Right cardiac atrium (tissue), 5 donors: ENCODE measurements at places on chromosomes 11 and 22. TPM values are rescaled to one million over a fixed set of nuclear protein-coding genes. Genes with fewer than 3 reads are reported as not detected.

- no peak for DNase-seq
Observed at GRCh38 chr11:101442936-101443521, 140.8 kb downstream of the TRPC6 start.

- no peak for DNase-seq
Observed at GRCh38 chr22:47373648-47374272, 611.3 kb downstream of the TBC1D22A start.

DNA sequence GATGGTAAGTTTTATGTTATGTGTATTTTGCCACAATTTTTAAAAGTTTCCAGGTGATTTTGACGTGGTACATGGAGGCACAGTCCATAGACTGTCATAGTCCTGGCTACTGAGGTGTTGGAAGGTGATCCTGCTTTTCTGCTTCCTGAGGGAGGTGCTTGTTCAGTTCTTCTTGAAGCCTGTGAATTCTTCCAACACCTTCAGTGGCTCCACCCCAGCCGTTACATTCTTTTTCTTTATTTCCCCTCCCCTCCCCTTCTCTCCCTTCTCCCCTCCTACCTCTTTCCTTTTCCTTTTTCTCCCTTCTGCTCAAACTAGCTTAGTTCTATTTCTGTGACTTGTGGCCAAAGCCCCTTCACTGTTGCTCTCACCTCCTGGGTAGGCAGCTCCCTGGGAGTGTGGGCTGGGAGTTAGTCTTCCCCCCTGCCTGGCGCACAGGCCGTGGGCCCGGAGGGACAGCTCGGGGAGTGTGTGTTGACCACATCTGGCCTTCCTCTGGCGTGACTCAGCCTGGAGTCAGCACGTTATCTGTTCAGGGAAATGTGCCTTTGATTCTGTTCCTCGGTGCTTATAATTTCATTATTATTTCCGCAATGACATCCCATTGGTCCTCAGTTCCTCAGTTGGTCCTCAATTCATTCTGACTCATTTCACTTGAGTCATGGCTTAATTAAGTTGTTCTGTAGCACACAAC lies 566.2 kb downstream of the TBC1D22A start:
- peak; percentile 63 for DNase-seq

DNA sequence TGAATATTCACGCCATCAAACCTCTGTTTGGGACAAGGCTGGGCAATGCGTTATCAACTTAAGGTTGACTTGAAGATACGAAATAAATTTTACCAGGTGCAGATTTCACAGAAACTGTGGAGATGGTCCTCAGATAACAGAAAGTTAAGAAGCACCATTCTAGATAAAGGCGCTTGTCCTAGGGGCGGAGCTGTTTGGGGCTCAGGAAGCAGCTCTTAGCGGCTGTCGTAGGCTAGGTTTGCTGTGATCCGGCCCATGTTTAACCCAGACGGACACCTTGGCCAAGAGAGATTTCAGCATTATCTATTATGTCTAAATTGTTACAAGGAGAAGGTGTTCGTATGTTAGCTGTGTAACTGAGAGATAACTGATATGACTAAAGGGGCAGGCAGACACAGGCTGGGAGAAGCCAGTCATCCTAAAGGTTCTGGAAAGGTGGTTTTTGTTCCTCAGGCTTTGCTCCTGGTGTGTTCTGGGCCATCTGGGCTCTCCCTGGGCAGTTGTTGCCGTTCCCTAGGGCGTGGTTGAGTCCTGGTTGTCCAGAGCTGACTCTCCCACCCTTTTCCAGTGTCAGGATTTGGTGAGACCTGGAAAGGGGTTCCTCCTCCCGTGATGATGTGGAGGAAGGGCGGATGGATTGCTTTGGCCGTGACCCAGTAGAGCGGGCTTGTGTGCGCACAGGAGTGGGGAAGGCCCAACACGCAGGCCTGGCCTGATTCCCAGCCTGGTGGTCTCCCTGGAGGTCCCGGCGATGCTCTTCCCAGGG lies 25.8 kb downstream of the TPCN2 start:
- no peak for DNase-seq

DNA sequence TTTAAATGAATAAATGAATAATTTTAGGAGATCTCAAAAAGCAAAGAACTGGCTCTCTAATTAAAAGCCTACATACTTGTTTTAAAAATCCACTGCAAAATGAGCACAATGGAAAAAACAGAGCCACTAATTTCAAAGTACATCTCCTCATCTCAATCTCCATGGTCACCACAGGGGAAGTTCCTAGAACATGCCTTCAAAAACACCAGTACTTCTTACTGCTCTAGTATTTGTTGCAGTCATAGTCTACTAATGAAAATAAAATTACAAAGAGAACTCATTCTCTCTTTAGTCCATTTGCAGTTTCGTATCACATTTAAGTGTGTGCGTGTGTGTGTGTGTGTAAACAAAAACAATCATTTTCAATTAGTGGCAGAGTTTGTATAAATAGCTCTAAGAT lies 54.0 kb downstream of the PIK3C2A start:
- no peak for DNase-seq

DNA sequence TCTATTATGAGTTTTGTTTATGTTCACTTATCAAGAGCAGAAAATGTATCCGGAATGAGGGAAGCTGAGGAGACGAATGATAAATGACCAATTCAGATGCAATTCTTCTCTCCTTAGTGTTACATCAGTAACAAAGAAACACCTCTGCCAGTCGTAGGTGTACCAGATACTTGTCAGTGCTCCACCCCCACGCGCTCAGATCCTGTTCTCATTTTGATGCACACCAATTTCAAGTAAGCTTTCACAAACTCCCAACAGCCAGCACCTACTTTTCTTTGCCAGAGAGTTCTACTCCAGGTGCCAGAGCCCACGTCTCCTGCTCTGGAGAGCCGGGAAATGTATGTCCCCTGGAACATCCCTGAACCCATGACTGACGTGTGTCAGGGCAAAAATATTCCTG lies 43.7 kb downstream of the OR8B12 start:
- DNase-seq: no peak

GRCh38 chr22:23458663-23459541 lies 121.2 kb downstream of the IGLL1 start:
- no peak for DNase-seq

DNA sequence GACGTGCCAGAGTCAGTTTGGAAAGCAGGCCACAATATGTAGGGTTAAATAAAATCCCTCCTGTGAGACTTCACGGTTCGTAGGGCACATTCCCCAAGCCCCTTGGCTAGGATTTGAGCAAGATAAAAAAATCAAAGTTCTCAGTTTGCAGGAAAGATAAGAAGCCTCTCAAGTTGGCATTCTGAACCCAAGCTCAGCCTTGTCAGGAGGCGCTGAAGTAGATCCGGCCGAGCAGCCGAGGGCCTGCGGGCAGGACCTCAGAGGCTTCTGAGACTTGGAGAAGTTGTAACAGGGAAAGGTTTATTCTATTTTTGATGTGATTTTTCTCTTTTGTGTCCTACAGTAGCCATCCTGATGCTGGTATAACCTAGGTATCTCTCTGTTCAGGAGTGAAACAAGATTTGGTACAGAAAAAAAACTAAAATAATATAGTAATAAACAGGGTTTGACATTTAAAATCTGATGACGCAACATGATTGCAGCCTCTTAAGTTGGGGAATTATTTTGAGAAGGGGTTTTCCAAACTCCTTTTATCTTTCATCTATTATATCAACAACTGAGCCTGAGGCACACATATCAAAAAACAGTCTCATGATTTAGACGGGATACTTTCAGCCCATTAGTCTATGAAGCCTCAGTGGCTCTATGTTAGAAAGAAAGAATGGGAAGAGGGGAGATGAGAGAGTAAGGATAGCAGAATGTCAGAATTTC lies 10.1 kb downstream of the PATE2 start:
- DNase-seq: no peak

DNA sequence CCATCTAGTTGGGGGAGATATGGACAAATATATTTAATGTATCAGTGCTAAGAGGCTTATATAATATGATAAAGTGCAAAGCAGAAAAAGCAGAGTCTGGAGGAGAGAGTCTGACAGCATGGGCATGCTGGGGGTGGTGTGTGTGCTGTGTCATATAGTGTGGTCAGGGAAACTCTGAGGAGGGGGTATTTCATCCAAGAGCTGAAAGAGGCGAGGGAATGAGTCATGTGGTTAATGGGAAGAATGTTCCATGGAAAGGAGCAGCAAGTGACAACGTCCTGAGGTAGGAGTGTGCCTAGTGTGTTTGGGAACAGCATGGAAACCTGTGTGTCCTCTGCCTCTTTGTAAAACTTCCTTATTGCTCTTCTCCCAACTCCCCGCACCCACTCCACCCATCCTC lies 38.0 kb downstream of the EIF3F start:
- DNase-seq: no peak

DNA sequence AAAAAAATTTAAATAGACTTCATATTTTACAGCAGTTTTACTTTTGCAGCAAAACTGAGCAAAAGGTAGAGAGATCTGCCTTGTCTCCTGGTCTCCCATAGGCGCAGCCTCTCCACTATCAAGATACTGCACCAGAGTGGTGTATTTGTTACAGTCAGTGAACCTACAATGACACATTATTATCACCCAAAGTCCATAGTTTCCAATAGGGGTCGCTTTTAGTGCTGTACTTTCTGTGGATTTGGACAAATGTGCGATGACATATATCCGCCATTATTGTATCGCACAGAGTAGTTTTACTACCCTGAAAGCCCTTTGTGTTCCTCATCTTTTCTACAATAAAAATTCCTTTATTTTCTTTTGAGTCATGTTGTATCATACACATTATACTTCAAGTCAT lies 153.2 kb upstream of the CCDC179 start:
- no peak for DNase-seq

DNA sequence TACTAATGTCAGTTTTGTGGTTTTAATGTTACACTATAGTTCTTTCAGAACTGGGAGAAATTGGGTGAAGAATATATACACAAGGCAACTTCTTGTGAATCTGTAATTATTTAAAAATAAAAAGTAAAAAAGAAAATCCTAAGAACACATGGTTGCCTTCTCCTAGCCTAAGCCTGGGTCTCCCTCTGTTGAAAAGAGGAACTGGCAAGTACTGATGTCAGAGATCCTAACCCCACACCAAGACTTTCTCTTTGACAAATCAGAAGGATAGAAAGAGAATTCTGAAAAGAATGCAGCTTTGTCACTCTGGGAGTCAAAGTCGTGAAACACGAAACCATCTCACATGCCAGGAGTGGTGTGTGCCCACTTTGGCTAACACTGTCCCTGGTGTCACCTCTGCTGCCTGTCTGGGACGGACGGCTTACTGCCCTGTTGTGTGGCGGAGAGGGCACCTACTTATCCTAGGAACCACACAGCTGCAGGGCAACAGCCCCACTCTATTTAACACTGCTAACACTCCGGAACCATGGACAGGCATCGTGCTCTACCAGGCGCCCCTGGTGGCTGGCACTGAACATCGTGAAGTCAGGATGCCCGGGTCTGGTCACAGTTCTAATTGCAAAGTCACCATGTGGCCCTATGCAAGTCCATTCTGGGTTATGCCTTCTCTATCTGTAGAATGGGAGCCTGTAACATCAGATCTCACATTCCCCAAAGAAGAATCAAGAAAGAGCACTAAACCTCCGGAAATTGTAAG lies 108.7 kb upstream of the CD82 start:
- DNase-seq: peak; percentile 55

DNA sequence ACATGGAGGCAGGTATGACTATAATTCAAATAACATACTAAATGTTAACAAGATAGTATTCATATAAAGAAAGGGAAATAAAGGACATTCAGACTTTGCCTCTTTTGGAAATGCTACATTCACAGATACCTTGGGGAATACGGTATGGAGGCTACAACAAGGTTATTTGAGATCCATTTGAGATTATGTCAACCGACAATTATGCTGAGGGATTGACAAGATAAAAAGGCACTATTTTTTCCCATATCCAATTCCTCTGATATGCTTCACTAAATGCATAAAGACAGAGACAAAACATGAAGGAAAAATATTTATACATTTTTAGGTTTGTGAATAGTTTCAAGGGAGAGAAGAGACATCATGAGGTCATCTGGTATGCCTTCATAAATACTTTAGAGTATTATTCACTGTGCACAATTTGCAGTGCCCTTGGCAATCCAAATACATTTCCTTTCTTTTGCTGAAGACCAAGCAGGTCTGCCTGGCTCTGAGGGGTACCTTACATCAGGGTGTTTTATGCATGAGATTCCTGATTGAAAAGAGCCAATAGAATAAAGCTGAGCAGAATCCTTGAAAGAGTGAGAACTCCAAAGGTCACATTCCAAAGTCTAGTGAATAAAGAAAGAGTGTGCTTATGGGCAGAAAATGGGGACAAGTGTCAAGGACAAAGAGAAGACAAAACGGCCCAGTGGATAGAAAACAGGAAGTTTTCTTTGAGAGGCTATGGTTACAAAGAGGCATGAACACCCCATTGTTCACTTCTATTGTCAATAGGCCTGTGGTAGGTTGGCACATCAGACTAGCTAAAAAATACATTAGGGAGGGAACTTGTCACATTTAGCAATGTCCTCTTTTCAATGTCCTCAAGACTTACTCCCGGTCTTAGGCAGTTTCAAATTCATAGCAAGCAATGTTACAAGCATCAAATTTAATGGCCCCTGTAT lies 455.8 kb downstream of the LRRC4C start:
- DNase-seq: no peak

GRCh38 chr11:8231979-8232378 lies 31.7 kb downstream of the LMO1 start:
- DNase-seq: no peak

DNA sequence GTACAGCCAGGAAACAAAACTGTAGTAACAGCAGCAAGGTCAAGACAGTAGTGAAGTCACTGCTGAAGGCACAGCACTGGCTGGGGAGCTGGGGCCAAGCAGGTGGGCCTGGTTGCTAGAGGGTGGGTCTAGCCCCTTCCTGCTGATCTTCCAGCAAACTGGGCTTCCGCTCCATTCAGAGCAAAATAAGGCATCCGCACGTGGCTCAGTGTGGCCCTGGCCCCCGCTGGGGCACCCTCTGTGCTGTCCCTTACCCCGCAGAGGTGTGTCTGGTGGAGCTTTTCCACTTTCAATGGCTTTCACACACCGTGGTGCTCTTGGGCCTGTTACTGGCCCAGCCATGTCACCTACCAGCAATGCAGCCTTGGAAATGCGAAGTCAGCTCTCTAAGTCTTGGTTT lies 162.4 kb upstream of the B3GAT1 start:
- DNase-seq: no peak

DNA sequence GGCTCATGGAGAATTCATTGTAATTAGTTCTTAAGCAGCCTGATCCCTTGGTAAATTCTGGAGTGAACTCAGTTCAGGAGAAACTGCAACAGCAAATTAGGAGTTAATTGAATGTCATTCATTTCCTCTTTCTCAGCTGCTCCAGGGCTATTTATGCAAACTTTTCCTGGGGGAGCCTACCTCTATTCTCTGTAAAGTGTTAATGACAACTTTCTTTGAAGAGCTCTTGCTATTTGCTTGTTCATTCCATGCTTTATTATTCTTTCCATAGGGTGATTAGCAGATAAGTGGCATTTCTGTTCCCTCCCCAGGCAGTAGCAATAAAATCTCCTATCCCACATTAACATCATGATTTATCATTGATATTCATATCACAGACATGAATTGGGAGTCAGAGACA lies 267.6 kb upstream of the DDI1 start:
- DNase-seq: no peak

The RANGAP1 gene
- 38.5 TPM for total RNA-seq

The ANO3 gene
- 0.06 TPM for total RNA-seq

The PANX1 gene
- total RNA-seq: 8.3 TPM

The NUP98 gene
- 55.9 TPM for total RNA-seq

The APOL5 gene
- not detected for total RNA-seq

The TBX10 gene
- not detected for total RNA-seq

The ACRV1 gene
- total RNA-seq: not detected

The IL10RA gene
- 11.2 TPM for total RNA-seq

The MUC5AC gene
- total RNA-seq: not detected

The LRRC74B gene
- total RNA-seq: not detected
